ENCODE measurements at places on chromosomes 4 and X.

GRCh38 chrX:118396113-118396512 lies 50.2 kb downstream of the WDR44 start:
- DNase-seq = no peak

DNA sequence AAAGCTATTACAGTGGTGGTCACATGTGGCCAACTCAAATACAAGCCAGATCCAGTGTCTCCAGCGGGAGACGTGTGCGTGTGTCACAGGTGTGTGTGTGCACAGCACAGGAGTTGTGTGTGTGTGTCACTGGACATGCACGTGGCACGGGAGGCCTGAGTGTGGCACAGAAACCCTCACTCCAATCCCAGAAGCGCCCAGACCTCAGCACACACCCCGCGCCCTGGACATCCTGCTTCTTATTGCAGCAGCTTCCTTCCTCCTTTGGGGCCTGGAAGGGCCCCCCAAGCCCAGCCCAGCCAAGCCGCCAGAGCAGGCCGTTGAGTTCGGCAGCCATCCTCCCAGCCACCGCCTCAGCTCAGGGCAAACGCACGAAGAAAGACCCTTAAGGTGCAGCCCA lies 37.9 kb downstream of the ACOX3 start:
- DNase-seq = no peak

- no peak for DNase-seq
These were observed 316.3 kb downstream of the TMA16 start for GRCh38 chr4:163810755-163811154.

DNA sequence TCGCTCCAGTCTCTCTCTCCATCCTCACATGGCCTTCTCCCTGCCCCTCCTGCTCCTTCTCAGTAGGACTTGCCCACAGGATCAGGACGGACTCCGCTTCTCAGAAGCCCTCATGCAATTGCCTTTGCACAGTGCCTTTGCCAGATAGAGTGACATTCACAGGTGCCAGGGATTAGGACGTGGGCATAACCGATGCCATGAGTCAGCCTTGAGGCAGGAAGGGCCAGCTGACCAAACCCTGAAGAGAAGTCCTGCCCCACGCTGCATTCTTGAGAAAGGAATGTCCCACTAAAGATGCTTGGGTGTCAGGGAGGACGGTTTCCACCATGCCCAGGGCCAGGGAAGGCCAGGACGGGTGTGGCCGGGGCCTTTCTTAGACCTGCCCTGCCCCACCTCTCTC lies 6.6 kb upstream of the GRPEL1 start:
- DNase-seq = no peak

GRCh38 chrX:67587946-67588624 lies 44.3 kb downstream of the AR start:
- DNase-seq = no peak

DNA sequence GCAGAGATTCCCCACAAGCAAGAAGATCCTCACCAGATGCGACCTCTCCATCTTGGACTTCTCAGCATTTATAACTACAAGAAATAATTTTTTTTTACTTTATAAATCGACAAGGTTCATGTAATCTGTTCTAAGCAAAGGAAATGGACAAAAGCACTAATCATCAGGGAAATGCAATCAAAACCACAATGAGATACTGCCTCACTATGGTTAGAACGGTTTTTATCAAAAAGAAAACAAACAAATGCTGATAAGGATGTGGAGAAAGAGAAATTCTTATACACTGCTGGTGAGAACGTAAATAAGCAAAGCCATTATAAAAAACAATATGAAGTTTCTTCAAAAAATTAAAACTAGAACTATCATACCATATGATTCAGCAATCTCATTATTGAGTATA lies 1382.6 kb downstream of the ARAP2 start:
- no peak for DNase-seq

GRCh38 chr4:43471950-43472349 lies 579.4 kb downstream of the GRXCR1 start:
- no peak for DNase-seq

- no peak for DNase-seq
These were observed 39.9 kb downstream of the DCX start for GRCh38 chrX:111372086-111372485.

GRCh38 chr4:1207157-1207470 lies 34.7 kb upstream of the SPON2 start:
- no peak for DNase-seq
